Thymus (tissue), 14 donors: ENCODE measurements at places on chromosomes 7 and 10.

DNA sequence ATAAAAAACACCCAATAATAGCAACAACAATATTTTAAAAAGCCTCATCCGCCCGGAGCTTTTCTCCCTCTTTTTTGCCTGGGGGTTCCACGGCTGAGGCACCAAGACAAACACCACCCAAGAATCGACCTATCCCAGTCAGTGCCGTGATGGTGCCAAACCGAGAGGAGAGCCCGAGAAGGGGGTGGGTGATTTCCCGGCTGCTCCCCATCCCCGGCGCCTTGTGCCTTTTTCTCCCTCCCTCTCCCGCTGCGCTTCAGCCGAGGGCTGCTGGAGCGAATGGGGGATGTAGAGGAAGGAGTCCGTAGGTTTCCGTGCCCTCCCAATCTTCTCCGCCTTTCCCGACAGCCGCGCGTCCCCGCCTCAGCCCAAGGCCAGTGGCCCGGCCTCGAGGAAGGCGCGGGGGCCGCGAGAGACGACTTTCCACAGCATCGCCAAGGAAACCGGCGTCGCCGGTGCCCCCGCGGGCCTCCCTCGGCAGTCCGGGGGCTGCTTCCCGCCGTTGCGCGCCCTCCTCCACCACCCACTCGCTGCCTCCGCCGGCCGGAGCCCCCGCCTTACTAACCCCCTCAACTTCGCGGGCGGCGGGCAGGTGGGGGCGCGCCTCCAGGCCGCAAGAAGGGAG lies 1.3 kb downstream of the EGR2 start:
- no peak for DNase-seq

- no peak for DNase-seq
Measured at GRCh38 chr7:18059171-18059570, 31.5 kb upstream of the PRPS1L1 start.

DNA sequence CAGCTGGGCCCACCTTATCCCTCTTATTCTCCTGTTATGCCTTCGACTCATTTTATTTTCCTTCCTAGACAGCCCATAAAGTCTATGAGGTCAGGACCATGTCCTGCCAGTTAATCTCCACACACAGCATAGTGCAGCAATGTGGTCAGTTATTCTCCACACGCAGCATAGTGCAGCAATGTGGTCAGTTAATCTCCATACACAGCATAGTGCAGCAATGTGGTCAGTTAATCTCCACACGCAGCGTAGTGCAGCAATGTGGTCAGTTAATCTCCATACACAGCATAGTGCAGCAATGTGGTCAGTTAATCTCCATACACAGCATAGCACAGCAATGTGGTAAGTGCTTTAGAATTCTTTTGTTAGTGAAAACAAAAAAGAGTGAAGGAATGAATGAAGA lies 77.8 kb downstream of the TEX36 start:
- DNase-seq, result no peak

DNA sequence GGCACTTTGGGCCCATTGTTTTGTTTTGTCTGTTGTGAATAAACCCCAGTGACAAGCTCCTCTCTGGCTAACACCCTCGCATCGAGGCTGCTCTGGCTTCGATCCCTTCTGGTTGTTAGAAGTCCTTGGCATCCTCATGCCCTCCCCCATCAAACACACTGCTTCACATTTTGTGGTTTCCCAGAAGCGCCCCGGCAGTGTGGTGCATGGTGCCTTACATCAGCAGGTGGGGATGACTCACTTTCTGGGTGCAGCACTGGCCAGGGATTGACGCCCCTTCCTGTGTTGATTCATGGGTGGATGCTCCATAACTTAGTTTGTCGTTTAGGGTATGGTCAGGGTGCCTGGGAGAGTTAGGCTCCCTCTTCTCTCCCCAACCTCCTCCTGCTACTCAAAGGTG lies 51.4 kb downstream of the PLPP4 start:
- no peak for DNase-seq

DNA sequence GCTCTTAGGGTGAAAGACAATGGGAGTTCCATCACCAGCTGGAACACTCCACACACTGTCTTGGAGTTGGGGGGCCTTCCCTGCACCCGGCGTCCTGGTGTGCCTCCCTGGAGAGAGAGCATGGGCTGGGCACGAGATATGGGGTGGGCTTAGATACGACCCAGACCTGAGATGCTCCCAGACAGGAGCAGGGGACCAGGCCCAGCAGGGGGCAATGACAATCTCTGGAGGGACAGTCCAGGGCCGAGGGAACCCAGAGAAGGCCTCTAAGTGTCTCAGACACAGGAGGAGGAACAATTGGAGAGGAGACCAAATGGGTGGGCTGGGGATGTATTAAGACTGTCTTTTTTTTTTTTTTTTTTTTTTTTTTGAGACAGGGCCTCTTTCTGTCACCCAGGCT lies 40.0 kb downstream of the MYL10 start:
- no peak for DNase-seq

DNA sequence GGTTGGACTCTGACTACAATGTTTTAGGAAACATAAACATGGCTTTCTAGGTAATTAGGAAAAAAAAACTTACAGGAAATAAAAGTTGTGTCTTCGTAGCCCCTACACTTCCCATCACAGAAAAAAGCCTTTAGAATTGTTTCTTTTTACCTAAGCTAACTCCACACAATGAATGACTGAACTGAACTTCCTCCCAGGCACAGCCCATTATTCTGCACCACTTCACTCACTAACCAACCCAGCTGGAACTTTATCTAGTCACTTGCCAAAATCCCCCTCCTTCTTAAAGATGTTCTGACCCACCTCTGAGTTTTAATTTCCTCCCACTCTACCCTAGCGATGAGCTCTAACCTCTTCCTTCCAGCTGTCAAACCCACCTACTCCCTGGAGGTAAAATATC lies 91.7 kb upstream of the MEOX2 start:
- DNase-seq, result no peak

DNA sequence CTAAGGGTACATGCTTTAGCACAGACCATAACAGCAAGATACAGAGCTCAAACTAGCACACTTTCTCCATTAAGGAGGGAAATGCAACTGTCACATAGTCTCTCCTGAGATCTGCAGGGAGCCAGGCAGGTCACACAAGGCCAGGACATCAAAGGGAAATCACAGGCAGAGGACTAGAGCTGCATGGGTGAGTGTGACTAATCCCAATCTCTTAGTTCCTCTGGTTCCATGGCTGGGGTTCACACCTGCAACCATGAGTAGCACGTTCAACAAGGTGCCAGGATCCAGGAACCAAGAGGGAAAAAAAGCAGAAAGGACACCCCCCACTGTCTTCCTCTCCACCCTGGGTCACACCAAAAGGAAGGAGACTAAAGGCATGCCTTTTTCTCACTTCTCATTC lies 296.5 kb upstream of the STEAP1 start:
- DNase-seq, result no peak

GRCh38 chr7:16986755-16987154 lies 105.0 kb upstream of the AGR3 start:
- DNase-seq, result no peak

DNA sequence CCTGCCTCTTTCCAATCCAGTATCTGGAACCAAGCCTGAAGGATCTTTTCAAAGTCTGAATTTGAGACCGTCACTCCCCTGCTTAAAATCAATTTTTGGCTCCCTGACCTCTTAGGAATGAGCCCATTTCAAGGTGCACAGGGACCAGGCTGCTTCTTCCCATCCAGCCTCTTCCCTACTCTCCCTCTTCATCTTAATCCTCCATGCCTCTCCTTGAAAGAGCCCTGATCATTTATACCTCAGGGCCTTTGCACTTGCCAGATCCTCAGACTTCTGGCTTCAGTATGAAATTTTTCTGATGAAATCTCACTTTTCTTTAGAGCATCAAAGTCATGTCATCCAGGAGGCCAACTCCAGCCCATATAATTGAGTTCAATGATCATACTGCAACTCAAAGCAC lies 399.5 kb upstream of the CELF2 start:
- DNase-seq, result no peak

- DNase-seq, result no peak
Measured at GRCh38 chr10:22649390-22649841, 65.0 kb downstream of the PIP4K2A start.

DNA sequence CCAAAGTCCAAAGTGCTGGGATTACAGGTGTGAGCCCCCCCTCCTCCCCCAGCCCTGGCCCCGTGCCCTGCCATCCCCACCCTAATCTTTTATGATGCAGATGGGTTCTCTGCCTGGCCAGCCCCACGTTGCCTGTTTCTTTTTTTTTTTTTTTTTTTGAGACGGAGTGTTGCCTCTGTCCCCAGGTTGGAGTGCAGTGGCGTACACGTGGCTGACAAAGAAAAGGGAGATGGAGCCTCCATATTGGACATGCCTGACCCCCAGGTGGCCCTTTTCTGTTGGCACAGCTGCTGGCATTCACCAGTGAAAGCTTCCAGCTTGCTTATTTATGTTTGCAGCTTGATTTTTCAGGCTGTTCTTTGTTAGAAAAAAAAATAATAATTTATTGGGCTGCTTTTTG lies 235.3 kb downstream of the CCDC3 start:
- no peak for DNase-seq

GRCh38 chr10:19815036-19815730 lies 1.0 kb upstream of the PLXDC2 start:
- DNase-seq, result no peak

- DNase-seq, result peak; percentile 41
Measured at GRCh38 chr7:6221340-6222319, 50.8 kb downstream of the CYTH3 start.
